ENCODE measurements at places on chromosomes 12 and 14.

GRCh38 chr14:22540293-22540692, 48.7 kb downstream of the DAD1 start:
- DNase-seq: peak; percentile 59

GRCh38 chr12:24748326-24748725, 200.6 kb downstream of the BCAT1 start:
- no peak for DNase-seq

DNA sequence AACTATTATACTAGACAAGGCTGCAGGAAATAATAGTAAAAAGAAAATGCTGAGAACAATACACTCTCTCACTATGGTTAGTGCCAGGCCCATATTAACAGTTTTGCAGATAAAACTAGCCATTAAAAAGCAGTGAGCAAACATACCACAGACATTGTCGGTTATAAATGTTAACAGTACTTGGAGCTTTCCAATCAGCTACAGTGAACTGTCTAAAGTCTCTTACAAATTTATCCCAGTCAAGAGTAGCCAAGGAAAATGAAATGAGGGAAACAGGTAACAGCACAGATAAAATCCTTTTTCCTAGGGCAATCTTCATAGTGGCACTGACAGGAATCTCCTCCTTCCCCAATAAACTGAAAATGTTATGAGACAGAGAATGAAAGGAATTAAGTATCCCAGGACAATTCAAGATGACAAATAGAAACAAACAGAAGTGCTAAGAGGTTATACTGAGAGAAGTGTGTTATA, 30.8 kb downstream of the PAWR start:
- DNase-seq: peak; percentile 54

DNA sequence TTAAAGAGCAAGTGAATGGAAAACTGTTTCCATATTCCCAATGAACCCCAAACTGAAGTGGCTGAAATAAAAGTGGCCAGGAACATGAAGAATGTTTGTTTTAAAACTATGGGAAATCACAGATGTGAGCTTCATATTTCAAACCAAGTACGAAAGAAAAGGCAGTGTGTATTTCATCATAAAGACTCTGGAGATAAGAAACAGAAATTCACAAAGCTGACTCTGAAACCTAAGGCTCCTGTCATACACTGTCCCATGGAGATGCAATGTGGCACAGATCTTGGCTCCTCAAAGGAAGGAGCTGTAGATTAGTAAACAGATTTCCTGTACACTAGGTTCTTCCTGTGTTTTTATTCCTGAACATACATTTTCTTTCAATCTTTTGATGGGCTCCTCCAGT, 304.4 kb downstream of the MED13L start:
- DNase-seq: no peak

- DNase-seq: peak; percentile 52
Observed at GRCh38 chr12:19177754-19178153, 48.2 kb downstream of the PLEKHA5 start.

DNA sequence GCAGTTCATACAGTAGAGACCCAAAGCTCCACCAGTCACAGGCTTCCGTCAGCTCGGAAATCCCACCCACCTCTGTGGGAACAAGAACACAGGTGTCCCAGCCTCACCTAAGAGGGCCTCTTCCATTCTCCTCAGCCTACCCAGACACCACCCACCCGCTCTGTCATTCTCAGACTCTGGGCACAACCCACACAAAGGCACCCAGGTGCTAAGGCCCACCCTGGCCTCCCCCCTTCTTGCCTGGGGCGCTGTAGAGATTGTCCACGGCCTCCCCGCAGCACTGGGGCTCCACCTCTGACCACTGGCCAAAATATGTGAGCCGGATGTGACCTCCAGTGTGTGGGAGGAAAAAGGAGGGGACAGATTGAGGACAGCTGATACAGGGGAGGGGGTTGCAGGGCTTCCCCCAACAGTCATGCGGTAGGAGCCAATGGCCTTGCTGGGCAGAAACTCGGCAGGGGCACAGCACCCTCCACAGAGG, 14.2 kb downstream of the RPS6KL1 start:
- no peak for DNase-seq

DNA sequence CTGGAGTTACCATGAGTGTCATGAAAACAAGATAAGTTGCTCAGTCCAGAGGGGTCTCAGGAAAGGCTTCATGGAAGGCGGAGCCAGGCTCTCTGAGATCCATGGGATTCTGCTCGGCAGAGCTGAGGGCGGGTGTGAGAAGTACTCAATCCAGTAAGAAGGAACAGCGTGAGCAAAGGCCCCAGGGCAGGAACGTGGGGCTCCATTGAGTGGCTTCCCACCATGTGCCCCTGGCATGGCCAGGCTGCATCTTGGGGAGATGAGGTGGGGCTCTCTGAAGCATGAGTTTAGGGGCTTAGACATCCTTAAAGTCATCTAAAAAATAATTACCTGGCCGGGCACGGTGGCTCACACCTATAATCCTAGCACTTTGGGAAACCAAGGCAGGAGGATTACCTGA, 58.0 kb downstream of the ARL6IP4 start:
- no peak for DNase-seq

GRCh38 chr12:45697371-45697770, 32.1 kb upstream of the ARID2 start:
- no peak for DNase-seq

- DNase-seq: no peak
Observed at GRCh38 chr14:60502541-60502940, 6.4 kb upstream of the SIX6 start.

DNA sequence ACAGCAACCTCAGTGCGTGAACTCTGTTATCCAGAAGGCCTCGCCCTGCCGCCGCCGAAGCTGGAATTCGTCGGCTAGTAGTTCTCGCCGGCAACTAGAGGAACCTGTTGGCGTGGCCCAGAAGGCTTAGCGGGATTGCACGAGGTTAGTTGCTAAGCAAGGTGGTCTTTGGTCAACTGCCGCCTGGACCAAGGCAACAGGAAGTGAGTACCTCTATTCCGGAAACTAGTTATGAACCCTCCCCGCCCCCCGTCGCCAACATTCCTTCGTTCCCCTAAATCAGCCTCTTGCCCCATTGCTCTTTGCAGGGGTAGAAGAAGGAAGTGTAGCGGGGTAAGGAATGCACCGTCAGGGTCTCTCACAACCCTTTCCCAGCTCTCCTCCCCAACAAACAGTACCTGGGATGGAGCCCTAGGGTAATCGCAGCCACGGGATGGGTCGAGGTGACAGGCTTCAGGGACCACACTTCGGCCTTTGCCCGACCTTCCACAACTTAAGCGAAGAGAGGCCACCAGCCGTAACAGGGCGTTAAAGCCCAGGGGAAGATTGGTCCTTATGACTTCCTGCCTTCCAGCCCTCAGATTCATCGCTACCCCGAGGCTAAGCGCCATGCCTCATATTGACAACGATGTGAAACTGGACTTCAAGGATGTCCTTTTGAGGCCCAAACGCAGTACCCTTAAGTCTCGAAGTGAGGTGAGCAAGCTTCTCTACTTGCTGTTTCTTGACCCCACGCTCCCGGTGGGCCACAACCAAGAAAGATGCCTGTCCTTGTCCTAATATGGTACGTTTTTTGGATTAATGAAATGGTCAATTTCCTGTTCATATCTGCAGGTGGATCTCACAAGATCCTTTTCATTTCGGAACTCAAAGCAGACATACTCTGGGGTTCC, at the start of gene GMPR2:
GMPR2 (plus strand) TSS at position 285 of the 893 bp plus-strand sequence; CDS start at position 610, 325 bp downstream.
- DNase-seq: no peak

DNA sequence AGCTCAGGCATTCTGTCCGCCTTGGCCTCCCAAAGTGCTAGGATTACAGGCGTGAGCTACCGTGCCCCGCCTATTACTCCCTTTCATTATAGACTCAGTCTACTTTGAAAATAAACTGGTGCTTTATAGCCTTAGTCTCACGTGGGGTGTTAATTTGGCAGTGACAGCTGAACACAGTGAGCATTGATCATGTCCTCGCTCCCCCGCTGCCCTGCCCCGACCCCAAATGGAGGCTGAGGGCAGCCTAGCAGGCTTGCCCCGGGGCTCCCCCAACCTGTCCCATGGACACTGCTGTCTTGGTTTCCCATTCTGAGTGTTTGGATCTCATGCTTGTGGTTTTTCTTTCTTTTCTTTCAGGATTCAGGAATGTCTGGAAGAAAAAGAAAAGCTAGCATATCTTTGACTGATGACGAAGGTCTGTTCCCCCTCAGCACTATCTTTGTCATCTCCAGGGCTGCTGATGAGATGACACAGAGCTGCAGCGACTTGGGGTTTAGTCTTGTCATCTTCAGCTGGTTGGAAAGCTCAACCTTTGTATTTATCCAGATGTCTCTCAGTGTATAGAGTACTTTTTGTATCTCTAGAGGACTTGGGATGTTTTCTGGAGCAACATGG, 42.2 kb downstream of the EP400 start:
- DNase-seq: peak; percentile 57

GRCh38 chr12:172732-173161, 41.2 kb downstream of the SLC6A12 start:
- no peak for DNase-seq

Data from EH (cell line).